ENCODE measurements at places on chromosomes 12 and 14.

DNA sequence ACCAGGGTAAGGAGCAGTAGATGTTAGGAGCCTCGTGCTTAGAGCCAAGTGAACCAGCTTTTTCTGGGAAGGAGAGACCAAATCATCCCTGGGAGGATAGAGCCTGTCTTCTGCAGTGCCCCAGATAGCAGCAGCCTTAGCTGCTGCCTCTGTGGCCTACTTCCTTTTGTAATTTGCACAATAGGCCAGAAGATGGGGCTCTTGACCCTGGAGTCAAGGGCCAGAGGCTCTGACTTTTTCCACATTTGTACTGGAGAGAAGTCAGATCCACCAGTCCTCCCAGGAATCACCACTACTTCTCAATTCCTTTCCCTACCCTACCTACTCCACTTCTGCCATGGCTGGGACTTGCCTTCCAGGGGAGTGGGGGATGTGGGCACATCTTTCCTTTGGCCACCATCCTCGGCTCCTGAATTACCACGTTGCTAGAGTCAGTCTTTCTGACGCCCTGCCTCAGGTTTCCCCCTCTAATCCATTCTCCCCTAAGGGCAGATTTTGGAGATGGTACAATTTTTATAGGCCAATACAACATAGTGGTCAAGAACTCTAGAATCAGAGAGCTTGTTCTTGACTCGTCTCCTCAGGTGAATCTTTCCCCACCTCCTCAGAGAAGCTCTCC is 3.3 kb upstream of the SLC4A8 start:
- no peak overlapping the region for H3K4me3 ChIP-seq
- peaks cover 7% of the 10 kb centered on the region for H3K4me1 ChIP-seq
- H3K27ac ChIP-seq: no peak overlapping the region
- peaks cover 2% of the 10 kb centered on the region for H3K27me3 ChIP-seq

GRCh38 chr12:103558879-103559278 is 28.2 kb upstream of the STAB2 start:
- no peaks in the 10 kb centered on the region for H3K36me3 ChIP-seq
- no peak overlapping the region for H3K27ac ChIP-seq
- DNase-seq: no peak
- H3K4me3 ChIP-seq: no peak overlapping the region
- H3K4me1 ChIP-seq: no peaks in the 10 kb centered on the region

- DNase-seq: no peak
- H3K4me1 ChIP-seq: peaks cover 5% of the 10 kb centered on the region
- no peaks in the 10 kb centered on the region for H3K27me3 ChIP-seq
- no peak overlapping the region for H3K27ac ChIP-seq
Observed at GRCh38 chr14:103510724-103511693, 11.6 kb downstream of the CKB start.

DNA sequence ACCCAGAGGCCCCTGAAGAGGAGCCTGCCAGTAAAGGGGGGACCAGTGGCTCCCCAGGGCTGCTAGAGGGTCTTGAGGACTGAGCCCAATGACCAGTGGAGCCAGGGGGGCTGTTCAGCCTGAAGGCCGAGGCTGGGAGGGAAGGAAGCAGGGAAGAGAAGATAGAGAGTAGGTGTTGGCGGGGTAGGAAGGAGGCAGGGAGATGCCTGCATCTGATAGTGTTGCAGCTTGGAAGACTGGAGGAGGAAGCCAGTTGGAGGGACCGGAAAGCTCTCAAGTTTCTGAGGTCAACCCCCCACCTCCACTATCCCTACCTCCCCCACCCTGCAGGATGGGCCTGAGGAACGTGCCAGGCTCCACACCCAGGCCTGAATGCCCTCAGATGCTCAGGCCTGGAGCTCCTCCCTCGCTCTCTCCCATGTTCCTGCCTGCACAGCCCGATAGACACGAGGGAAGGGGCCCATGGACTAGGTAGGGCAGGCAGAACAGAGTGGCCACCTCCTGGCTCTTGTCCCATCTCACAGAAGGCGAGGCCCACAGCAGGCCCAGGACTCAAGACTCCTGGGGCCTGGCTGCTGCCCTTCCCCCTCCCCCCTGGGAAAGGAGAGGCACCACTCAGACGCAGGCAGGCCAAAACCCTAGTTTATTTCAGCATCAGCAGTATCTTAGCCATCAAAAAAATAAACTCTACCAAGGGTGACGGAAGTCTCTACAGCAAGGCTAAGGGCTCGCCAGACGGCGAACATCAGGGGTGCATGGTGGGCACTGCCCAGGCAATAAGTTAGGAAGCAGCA is 3.4 kb downstream of the CKB start:
- H3K27me3 ChIP-seq: peaks cover 6% of the 10 kb centered on the region
- H3K36me3 ChIP-seq: no peaks in the 10 kb centered on the region
- no peak overlapping the region for H3K27ac ChIP-seq

Measured in memory B cell (primary cell).